ENCODE measurements at places on chromosomes 3 and 15. TPM values are rescaled to one million over a fixed set of nuclear protein-coding genes. Genes with fewer than 3 reads are reported as not detected.

GRCh38 chr15:42401544-42402454, 42.5 kb downstream of the CAPN3 start:
- DNase-seq = no peak
- H3K4me1 ChIP-seq = no peaks in the 10 kb centered on the region
- H3K27me3 ChIP-seq = no peaks in the 10 kb centered on the region
- no peak overlapping the region for H3K4me3 ChIP-seq
- H3K27ac ChIP-seq = no peak overlapping the region
- H3K36me3 ChIP-seq = no peaks in the 10 kb centered on the region

GRCh38 chr3:150362515-150363302, 45.4 kb upstream of the TSC22D2 start:
- no peaks in the 10 kb centered on the region for H3K4me1 ChIP-seq
- no peak for DNase-seq
- no peaks in the 10 kb centered on the region for H3K27me3 ChIP-seq
- H3K36me3 ChIP-seq = no peaks in the 10 kb centered on the region

- no peak for DNase-seq
- no peaks in the 10 kb centered on the region for H3K4me1 ChIP-seq
- no peaks in the 10 kb centered on the region for H3K36me3 ChIP-seq
- no peak overlapping the region for H3K27ac ChIP-seq
- H3K27me3 ChIP-seq = no peaks in the 10 kb centered on the region
Observed at GRCh38 chr15:37368961-37369360, 268.6 kb upstream of the MEIS2 start.

The TRH gene
- not detected for total RNA-seq

GRCh38 chr15:32659340-32660155, 18.0 kb downstream of the SCG5 start:
- no peaks in the 10 kb centered on the region for H3K4me1 ChIP-seq
- H3K36me3 ChIP-seq = no peaks in the 10 kb centered on the region
- H3K27ac ChIP-seq = no peak overlapping the region
- no peaks in the 10 kb centered on the region for H3K27me3 ChIP-seq
- H3K4me3 ChIP-seq = no peak overlapping the region

- H3K27me3 ChIP-seq = no peaks in the 10 kb centered on the region
- peaks cover under 1% of the 10 kb centered on the region for H3K36me3 ChIP-seq
- no peak for DNase-seq
- no peak overlapping the region for H3K4me3 ChIP-seq
Observed at GRCh38 chr15:75153087-75153486, 48.6 kb upstream of the C15orf39 start.

DNA sequence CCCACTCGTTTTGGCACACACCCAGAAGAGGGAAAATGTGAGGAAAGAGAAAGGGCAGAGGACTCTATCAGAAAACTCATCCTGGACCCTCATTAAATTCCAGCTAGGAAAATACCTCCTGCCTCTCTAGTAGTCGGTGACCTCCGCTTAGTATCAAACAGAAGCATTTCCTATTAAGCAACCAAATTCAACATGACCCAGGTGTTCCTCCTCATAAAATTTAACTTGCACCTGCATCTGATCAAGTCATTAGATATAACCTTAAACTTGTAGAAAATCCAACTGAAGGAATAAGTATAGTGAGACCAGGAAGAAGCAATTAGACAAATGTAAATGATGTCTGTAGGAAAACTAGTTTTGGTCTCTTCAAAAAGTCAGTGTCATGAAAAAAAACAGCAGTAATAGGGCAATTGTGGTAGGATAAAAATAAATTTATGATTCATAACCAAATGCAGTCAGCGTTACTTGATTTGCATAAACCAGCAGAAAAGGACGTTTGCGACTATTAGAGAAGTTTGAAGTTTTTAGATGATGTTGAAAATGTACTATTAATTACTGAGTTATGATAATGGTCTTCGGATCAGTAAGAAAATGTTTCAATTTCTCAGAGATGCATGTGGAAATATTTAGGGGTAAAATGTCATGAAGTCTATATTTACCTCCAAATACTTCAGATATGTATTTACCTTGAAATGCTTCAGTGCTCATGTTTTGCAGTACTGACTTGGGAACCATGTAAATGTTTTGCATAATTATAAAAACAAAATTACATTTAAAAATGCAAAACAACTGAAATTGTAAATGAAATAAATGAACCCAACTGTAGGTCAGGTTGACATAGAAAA, 44.6 kb downstream of the LDHAL6B start:
- H3K4me3 ChIP-seq = no peak overlapping the region
- H3K27ac ChIP-seq = no peak overlapping the region
- H3K27me3 ChIP-seq = no peaks in the 10 kb centered on the region
- no peaks in the 10 kb centered on the region for H3K4me1 ChIP-seq
- DNase-seq = no peak

- no peak for DNase-seq
- H3K4me3 ChIP-seq = peak overlapping the region; percentile 33
- no peak overlapping the region for H3K27ac ChIP-seq
- no peaks in the 10 kb centered on the region for H3K27me3 ChIP-seq
- H3K4me1 ChIP-seq = peaks cover 3% of the 10 kb centered on the region
- no peaks in the 10 kb centered on the region for H3K36me3 ChIP-seq
Observed at GRCh38 chr15:58440922-58441321, 9.1 kb downstream of the LIPC start.

The C3orf52 gene
- total RNA-seq = 11.1 TPM

The ABTB1 gene
- 6.2 TPM for total RNA-seq

DNA sequence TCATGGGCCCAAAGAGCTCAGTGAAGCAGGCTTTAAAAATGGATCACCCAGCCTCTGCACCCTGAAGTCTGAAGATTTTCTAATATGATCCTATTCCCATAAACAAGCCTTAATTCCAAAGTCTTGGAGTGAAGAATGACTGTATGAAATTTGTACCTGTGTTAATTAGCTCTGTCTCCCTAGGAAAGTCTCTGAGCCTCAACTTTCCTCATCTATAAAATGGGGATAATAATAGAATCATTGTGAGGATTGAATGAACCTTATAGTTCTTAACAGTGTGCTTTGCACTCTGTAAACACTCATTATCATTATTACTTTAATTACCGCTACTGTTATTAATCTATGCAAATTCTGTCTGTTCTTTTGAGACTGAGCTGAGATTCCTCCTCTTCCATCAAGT, 61.9 kb downstream of the CDAN1 start:
- no peaks in the 10 kb centered on the region for H3K27me3 ChIP-seq
- no peak overlapping the region for H3K4me3 ChIP-seq
- no peaks in the 10 kb centered on the region for H3K4me1 ChIP-seq
- no peak overlapping the region for H3K27ac ChIP-seq

All from H9 (cell line).